ENCODE measurements at places on chromosomes 2 and 18. TPM values are rescaled to one million over a fixed set of nuclear protein-coding genes. Genes with fewer than 3 reads are reported as not detected.
A peak's percentile ranks its signal among the peaks of the same experiment; 100 is the strongest.

DNA sequence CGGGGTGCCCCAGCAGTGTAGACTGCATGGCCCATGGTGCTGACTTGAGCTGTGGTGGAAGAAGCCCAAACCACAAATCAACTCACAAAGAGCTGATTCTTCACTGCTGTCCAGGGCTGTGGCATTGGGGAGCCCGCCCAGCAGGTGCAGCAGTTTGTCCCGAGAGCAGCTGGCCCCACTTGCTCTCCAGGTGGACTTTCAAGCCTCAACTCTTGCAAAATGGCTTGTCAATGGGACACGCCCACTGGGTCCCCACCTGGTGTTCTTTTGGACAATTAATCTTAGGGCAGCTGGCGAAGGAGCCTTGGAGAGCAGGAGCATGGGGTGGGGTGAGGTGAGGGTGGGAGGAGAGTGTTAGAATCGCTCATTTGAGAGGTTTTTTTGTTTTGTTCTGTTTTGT is 117.9 kb downstream of the MYCN start:
- no peak for DNase-seq

- DNase-seq: no peak
Measured at GRCh38 chr2:229748950-229749349, 34.6 kb upstream of the DNER start.

GRCh38 chr2:70396612-70397011 is 94.7 kb upstream of the FAM136A start:
- DNase-seq: no peak

- no peak for DNase-seq
Measured at GRCh38 chr2:9954136-9954535, 2.6 kb downstream of the GRHL1 start.

DNA sequence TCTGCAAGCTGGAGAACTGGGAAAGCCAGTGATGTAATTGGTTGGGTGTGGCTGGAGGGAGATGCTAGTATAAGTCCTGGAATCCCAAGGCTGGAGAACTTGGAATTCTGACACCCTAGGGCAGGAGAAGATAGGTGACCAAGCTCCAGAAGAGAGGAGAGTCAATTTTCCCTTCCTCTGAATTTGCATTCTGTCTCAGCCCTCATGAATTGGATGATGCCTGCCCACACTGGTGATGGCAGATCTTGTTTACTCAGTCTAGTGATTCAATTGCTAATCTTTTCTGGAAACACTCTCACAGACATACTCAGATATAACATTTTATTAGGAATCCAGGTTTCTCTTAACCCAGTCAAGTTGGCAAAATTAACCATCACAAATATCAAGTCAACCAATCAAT is 287.2 kb downstream of the RDH14 start:
- DNase-seq: no peak

GRCh38 chr2:102033031-102033749 is 41.4 kb downstream of the IL1R2 start:
- DNase-seq: no peak

DNA sequence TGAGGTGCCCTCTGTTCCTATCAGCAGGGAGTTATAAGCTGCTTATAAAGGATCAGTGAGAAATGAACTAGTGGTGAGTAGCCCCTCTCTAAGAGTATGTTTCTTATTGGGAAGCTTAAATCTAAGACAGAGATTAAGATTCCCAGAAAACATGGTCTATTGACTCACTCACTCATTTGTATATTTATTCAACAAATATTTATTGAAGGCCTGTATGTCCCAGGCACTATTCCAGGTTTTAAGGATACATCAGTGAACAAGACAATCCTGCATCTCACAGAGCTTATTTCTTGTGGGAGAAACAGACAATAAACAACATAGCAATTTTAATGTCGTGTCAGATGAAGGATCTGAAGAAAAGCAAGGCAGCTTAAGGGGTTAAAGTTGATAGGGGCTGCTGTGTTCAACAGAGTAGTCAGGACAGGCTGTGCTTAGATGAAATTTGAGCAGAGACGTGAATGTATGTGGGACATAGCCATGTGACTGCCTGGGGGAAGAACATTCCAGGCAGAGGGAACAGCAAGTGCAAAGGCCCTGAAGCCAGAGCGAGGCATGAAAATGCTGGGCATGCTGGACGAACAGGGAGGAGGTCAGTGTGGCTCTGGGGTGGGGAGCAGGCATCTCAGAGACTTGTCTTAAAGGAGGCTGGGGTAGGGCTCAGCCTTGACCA is 14.8 kb upstream of the PSD4 start:
- DNase-seq: no peak

GRCh38 chr2:11456251-11456650 is 9.7 kb downstream of the E2F6 start:
- DNase-seq: no peak

DNA sequence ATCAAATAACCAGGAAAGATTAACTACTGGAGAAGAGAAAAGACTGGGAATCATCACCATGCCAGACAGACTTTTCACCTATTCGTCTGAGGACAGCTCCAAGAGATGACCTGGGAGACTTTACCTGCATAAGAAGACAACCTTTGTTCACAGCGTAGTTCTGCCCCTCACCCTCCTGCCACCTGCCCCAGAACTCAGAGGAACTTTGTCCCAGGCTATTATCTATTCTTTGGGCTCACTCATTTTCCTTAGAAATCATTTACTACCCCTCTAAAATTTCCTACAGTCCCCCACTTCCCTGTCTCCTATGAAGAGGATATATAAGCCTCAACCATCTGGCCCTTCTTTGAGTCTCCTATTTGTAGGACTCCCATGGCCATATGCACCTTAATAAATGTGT is 19.3 kb upstream of the COPS8 start:
- no peak for DNase-seq

DNA sequence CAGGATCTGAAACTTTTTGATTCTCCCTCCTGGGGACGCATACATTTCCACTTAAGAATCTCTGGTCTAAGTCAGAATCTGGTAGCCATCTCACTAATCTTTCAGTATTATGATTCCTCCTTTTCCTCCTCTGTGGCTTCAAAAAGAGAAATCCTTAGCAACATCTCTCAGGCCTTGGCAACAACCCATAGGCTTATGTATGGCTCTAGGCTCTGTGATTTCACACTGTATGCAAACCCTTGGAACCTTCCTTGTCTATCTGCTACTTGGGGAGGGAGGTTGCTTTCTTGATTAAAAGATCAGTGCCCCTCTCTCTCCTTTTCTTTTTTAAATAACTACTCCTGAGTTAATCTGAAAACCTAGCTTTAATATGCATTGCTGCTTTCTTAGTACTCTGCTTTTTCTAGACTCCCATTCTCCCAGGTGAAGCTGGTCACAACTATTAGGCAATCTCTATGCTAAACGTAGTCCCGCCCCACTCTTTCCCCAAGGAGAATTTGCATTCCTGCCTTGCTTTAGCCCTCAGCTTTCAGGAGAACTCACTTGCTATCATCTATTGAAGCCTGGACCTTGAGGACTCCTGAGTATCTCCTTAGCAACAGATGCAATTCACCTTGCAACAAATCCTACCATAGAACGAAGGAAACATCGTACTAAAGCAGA is 72.2 kb upstream of the L3MBTL4 start:
- peak; percentile 14 for DNase-seq

GRCh38 chr18:64027931-64028695 is 58.2 kb downstream of the SERPINB8 start:
- no peak for DNase-seq

- DNase-seq: no peak
Measured at GRCh38 chr2:241653210-241653750, 15.8 kb downstream of the ATG4B start.

DNA sequence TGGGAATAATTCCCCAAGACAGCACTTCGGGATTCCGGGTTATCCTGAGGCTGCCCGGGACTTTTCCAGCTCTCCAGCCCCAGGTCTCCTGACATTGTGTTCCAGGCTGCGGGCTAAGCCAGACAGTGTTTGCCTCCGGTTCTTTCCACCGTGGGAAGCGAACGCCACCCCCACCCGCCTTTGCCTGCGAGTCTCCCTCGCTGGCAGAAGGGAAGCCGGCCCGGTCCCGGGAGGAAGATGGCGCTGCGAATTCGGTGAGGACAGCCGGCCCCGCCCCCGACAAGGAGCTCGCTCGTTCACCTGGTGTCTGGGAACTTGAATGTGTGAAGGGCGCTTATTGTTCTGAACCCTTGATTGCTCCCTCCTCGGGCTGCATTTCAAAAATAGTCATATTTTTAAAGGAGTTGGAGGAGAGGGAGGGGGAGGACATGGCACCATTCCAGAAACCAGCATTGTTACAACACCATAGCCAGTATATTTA is 2.9 kb downstream of the LRATD1 start:
- peak; percentile 67 for DNase-seq

DNA sequence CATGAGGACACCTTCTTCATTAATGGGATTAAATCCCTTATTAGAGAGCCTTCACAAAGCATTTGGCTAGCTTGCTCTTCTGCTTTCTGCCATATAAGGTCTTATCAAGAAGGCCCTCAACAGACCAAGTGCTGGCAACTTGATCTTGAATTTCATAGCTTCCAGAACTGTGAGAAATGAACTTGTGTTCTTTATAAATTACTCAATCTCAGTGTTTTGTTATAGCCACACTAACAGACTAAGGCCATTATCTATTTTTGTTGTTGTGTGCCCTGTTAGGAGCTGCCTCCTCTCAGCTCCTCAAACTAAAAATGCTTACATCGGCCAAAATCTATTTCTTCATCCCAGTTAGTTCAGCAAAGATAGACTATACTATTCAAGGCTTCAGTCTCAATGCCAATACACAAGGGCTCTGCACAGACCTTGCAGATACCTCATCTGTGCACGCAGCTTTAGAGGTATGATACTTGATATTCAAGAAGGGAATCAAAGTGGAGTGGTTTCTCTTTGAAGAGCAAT is 182.9 kb downstream of the GPD2 start:
- no peak for DNase-seq

DNA sequence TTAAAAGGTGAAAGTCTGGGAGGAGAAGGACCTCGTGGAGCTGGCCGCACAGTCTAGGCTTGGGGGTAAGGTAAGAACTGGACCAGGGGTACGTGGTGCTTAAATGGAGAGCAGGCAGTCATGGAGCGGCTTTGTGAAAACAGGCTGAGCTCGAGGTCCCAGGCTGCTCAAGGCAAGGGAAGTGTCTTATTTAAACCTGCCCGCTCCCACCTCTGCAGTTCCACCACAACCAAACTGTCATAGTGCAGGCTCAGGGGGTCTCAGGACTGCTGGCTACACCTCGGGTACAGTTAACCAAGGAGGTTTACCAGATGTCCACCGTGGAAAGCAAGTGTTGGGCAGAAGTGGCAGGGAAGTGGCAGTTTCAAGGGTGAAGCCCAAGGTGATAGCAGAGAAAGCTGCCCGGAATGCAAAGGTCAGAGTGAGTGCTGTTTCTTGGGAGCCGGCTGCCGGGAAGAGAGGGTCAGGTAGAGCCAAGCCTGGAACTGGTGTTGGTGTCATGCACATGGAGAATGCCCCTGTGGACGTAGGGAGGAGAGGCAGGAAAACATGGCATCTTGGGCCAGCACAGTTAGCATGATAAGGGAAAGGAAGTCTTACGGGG is 203.3 kb downstream of the GBX2 start:
- no peak for DNase-seq

- DNase-seq: no peak
Measured at GRCh38 chr2:232516551-232516950, 3.6 kb upstream of the PRSS56 start.

- no peak for DNase-seq
Measured at GRCh38 chr2:156864325-156864724, 393.2 kb upstream of the GALNT5 start.

DNA sequence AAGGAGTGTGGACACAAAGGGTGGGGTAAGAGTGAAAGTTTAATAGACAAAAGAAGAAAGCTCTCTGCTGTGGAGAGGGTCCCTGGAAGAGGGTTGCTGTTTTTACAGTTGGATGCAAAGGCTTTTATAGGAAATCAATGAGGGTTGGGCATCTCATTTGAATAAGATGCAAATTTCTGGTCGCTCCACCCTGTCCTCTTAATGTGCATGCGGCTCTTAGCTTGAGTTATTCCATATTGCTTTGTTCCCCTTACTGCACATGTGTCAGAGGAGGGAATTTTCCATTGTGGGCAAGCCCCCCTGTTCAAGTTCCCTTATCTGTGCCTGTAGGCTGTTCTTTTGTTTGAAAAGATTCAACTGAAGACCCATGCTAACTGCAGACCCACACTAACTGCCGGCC is 326.5 kb downstream of the BCL11A start:
- DNase-seq: no peak

- DNase-seq: no peak
Measured at GRCh38 chr2:142323206-142323605, 192.4 kb upstream of the LRP1B start.

GRCh38 chr18:63930773-63931354 is 18.2 kb upstream of the HMSD start:
- DNase-seq: no peak

DNA sequence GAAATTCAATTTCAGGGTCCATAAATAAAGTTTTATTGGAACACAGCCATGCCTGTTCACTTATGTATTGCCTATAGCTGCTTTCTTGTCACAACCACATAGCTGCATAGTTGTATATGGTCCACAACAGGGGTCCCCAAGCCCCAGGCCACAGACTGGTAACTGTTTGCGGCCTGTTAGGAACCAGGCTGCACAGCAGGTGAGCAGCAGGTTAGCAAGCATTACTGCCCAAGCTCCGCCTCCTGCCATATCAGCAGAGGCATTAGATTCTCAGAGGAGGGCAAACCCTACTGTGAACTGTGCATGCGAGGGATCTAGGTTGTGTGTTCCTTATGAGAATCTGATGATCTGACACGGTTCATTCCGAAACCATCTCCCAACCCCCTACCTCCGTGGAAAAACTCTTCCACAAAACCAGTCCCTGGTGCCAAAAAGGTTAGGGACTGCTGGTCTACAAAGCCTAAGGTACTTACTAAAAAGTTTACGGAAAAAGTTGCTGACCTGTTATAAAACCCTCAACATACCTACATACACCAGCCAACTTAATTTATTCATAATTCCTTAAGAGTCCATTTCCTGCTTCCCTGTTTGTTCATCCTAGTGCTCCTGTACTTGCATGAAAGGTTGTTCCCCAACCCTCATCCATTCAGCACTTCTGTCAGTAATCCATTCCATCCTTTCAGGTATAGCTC is 40.1 kb downstream of the NDUFAF7 start:
- DNase-seq: no peak

- DNase-seq: peak; percentile 34
Measured at GRCh38 chr2:161426455-161426921, 10.4 kb downstream of the TBR1 start.

CLIP4 gene
- total RNA-seq: 2.1 TPM

C2orf78 gene
- 0.06 TPM for total RNA-seq

TUBA3E gene
- total RNA-seq: not detected

RAB10 gene
- total RNA-seq: 123 TPM

AQP4 gene
- total RNA-seq: 0.09 TPM

ZNG1B gene
- 68.9 TPM for total RNA-seq

All from neural progenitor cell (in vitro differentiated cells).